GM23248 (cell line): ENCODE measurements at places on chromosomes 3 and 15. TPM values are rescaled to one million over a fixed set of nuclear protein-coding genes. Genes with fewer than 3 reads are reported as not detected.

- DNase-seq = peak; percentile 50
- H3K36me3 ChIP-seq = peaks cover 13% of the 10 kb centered on the region; the same call in 1 of the 2 replicates
- H3K4me1 ChIP-seq = peaks cover 36% of the 10 kb centered on the region
- H3K27me3 ChIP-seq = no peaks in the 10 kb centered on the region
Measured at GRCh38 chr15:74041311-74041756, 41.0 kb downstream of the GOLGA6A start.

- peaks cover 6% of the 10 kb centered on the region; the same call in 1 of the 2 replicates for H3K4me1 ChIP-seq
- no peak overlapping the region for H3K27ac ChIP-seq
- peaks cover 30% of the 10 kb centered on the region for H3K36me3 ChIP-seq
- no peaks in the 10 kb centered on the region for H3K27me3 ChIP-seq
- DNase-seq = no peak
- H3K4me3 ChIP-seq = no peak overlapping the region
Measured at GRCh38 chr15:43525131-43525530, 7.7 kb downstream of the MAP1A start.

The ZPLD1 gene
- total RNA-seq = 0.22 TPM in 1 of 2 replicates, not detected in the other

DNA sequence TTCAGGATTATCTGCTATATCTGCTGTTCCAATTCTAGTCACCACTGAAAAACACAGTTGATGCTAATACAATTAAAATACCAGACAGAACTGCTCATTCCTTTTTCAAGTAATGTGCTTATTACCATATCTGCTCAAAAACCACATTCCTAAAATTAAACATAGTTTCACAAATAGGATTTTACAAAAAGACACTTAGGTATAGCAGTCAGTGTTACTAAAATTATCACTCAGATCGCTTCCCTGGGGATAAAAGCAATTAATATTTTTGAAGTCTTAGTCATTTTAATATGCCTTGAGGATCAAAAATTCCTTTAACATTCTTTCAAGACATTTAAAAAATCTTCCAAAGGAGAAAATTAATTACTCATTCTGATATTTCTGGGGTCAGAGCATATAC is 71.5 kb downstream of the RAD18 start:
- peaks cover 65% of the 10 kb centered on the region for H3K4me1 ChIP-seq
- 0 out of 2 replicates have a peak, but pooled peaks cover 7% of the 10 kb centered on the region for H3K36me3 ChIP-seq
- peak; percentile 42 for DNase-seq

The NEO1 gene
- total RNA-seq = 13.6 and 14.7 TPM in 2 replicates

DNA sequence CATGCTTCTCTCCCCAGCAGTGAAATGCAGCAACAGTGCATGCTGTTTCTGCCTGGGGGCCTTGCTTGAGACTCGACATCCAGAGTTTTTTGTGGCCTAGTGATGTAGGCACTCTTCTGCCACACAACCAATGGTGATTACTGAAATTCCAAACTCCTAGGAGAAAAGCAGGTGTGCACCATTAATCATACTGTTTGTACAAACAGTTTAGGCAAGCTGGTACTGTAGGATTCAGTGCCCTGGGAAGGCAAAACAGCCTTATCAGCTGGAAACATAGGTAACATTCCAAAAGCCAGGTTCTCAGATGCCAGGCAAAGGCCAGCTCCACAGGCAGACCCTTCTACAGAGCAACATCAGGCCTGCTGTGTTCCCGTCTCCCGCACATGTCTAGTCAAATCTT is 17.5 kb upstream of the RBP1 start:
- no peak for DNase-seq
- H3K27ac ChIP-seq = no peak overlapping the region
- H3K4me3 ChIP-seq = no peak overlapping the region
- peaks cover 4% of the 10 kb centered on the region; the same call in 1 of the 2 replicates for H3K4me1 ChIP-seq
- H3K36me3 ChIP-seq = no peaks in the 10 kb centered on the region

DNA sequence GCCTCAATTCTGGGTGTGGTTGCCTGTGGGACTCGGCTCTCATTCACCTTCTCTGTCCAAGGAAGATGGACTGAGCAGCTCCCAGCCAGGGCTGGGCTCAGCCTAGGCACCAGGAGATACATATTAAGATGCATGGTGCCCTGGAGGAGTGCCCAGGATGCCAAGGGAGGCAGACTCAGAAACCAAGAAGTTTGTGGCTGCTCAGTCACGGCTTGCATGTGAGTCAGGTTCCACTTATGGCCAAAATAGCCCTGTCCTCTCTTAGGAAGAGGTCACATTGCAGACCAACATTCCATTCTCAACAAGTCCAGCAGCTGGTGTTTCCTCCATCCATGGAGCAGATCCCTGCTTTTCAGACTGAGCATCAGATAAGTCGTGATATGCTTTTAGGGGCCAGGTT is 21.8 kb downstream of the CDCP1 start:
- no peaks in the 10 kb centered on the region for H3K27me3 ChIP-seq
- peak overlapping the region; percentile 21 for H3K4me3 ChIP-seq
- DNase-seq = peak; percentile 95
- peaks cover 53% of the 10 kb centered on the region for H3K4me1 ChIP-seq

DNA sequence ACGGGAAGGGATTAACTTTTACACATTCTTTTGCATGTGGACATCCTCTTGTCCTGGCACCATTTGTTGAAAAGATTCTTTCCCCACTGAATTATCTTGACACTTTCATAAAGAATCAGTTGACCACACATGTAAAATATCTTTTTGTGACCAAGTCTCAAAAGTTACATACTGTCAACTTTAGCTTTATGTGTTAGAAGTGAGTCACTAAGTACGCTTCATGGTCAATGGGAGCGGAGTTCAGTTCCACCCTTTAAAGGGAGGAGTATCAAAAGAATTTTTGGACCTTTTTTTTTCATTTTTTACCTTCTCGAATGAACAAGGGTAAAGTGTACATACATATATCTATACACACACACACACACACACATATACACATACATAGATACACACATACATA is 35.4 kb downstream of the MAPK6 start:
- peaks cover 41% of the 10 kb centered on the region for H3K36me3 ChIP-seq
- no peak for DNase-seq
- peaks cover 25% of the 10 kb centered on the region for H3K4me1 ChIP-seq
- no peaks in the 10 kb centered on the region for H3K27me3 ChIP-seq
- H3K4me3 ChIP-seq = no peak overlapping the region
- no peak overlapping the region for H3K27ac ChIP-seq

GRCh38 chr3:111714305-111714704 is 119.2 kb upstream of the ZBED2 start:
- H3K4me1 ChIP-seq = peaks cover 16% of the 10 kb centered on the region
- no peak overlapping the region for H3K27ac ChIP-seq
- no peaks in the 10 kb centered on the region for H3K27me3 ChIP-seq
- H3K36me3 ChIP-seq = no peaks in the 10 kb centered on the region
- H3K4me3 ChIP-seq = no peak overlapping the region

DNA sequence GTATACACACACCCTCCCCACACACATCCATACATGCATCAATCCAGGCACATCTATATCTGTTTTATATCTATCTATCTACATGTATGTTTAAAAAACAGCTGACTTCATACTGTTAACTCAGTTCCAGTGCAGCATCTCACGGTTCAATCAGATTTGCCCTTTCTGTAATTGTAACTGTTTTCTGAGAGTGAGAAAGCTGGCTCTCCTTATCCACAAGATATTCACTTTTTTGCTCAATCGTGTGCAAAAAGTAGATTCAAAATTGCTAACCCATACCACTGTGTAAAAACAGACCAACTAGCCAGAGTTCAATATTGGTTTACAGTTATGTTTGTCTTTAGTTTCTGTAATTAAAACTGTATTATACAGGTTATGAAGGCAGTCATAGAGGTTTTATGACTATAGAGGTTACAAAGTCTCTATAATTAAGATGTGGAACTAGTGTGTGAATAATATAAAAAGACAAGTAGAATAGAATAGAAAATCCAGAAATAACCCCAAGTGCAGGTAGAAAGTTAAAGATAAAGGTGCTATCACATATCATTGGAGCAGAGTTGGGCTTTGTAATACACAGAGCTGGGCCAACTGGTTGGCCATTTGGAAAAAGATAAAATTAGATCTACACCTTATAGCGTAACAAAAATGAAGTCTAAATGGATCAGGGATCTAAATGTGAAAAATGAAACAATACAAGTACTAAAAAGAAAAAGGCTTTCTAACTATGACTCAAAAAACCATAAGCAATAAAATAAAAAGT is 20.1 kb upstream of the MCF2L2 start:
- no peaks in the 10 kb centered on the region for H3K36me3 ChIP-seq
- no peak overlapping the region for H3K27ac ChIP-seq
- DNase-seq = no peak
- 0 out of 2 replicates have a peak, but pooled peaks cover under 1% of the 10 kb centered on the region for H3K27me3 ChIP-seq
- H3K4me1 ChIP-seq = peaks cover 12% of the 10 kb centered on the region; the same call in 1 of the 2 replicates

- H3K4me1 ChIP-seq = peaks cover 6% of the 10 kb centered on the region; the same call in 1 of the 2 replicates
- no peak overlapping the region for H3K27ac ChIP-seq
- H3K36me3 ChIP-seq = no peaks in the 10 kb centered on the region
- no peak for DNase-seq
- H3K27me3 ChIP-seq = no peaks in the 10 kb centered on the region
Measured at GRCh38 chr15:95302809-95303208, 1027.7 kb upstream of the NR2F2 start.

- peak; percentile 83 for DNase-seq
- H3K36me3 ChIP-seq = no peaks in the 10 kb centered on the region
- H3K4me1 ChIP-seq = peaks cover 29% of the 10 kb centered on the region
- H3K27ac ChIP-seq = peak overlapping the region; percentile 35
- no peak overlapping the region for H3K4me3 ChIP-seq
- H3K27me3 ChIP-seq = no peaks in the 10 kb centered on the region
Measured at GRCh38 chr3:4421121-4421520, 45.9 kb downstream of the SUMF1 start.

- H3K4me1 ChIP-seq = peaks cover 17% of the 10 kb centered on the region
- H3K4me3 ChIP-seq = peak overlapping the region; percentile 80
- peak overlapping the region; percentile 89 for H3K27ac ChIP-seq
Measured at GRCh38 chr15:75639191-75639708, 774 bp downstream of the IMP3 start.

GRCh38 chr3:51388286-51389029 is 2.6 kb upstream of the RBM15B start:
- H3K4me3 ChIP-seq = no peak overlapping the region
- DNase-seq = peak; percentile 43
- peaks cover 26% of the 10 kb centered on the region for H3K4me1 ChIP-seq
- H3K27ac ChIP-seq = no peak overlapping the region
- H3K27me3 ChIP-seq = no peaks in the 10 kb centered on the region
- no peaks in the 10 kb centered on the region; the same call in 1 of the 2 replicates for H3K36me3 ChIP-seq

DNA sequence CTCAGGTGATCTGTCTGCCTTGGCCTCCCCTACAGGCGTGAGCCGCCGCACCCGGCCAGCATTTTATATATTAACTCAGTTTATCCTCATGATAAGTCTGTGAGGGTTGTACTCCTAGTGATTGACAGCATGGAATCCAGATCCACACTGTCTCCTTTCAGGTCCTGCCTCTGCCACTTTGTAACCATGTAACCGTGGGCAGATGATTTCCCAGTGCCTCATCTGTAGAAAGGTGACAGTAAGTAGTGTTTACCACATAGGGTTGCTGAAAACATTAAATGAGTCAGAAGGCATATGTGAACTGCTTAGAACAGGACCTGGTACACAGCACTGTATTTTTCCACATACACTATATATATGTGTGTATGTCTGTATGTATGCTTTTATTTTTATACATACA is 2.4 kb downstream of the FYTTD1 start:
- peaks cover 17% of the 10 kb centered on the region; the same call in 1 of the 2 replicates for H3K4me1 ChIP-seq
- peak overlapping the region; percentile 84 for H3K4me3 ChIP-seq
- H3K27ac ChIP-seq = no peak overlapping the region
- H3K27me3 ChIP-seq = no peaks in the 10 kb centered on the region
- DNase-seq = peak; percentile 20

The FOXB1 gene
- not detected in 2 replicates for total RNA-seq

The LTF gene
- total RNA-seq = not detected in 2 replicates

DNA sequence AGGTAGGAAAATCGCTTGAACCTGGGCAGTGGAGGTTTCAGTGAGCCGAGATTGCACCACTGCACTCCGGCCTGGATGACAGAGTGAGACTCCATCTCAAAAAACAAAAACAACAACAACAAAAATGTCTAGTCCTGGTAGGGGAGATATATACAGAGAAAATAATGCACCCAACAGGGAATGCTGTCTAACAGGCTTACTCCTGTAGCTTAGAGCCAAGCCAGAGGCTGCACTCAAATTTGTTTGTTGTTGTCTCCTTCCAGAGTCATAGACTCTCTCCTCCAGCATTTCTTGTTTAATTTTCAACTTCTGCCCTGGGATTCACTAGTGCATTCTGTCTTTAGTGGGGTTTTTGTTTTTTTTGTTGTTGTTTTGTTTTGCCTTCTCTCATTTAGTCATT is 4.6 kb upstream of the TRA2B start:
- no peaks in the 10 kb centered on the region for H3K27me3 ChIP-seq
- H3K4me3 ChIP-seq = no peak overlapping the region
- no peaks in the 10 kb centered on the region for H3K36me3 ChIP-seq
- no peaks in the 10 kb centered on the region for H3K4me1 ChIP-seq

GRCh38 chr15:74812533-74812932 is at the start of gene LMAN1L:
LMAN1L (plus strand) TSS chr15:74812835; CDS start chr15:74812855, 20 bp downstream.
- DNase-seq = no peak
- H3K4me3 ChIP-seq = no peak within 1 kb of the TSS
- H3K4me1 ChIP-seq = no peaks in the 10 kb centered on the region
- no peak within 1 kb of the TSS for H3K27ac ChIP-seq
- no peaks in the 10 kb centered on the region for H3K36me3 ChIP-seq

The CCR3 gene
- not detected in 2 replicates for total RNA-seq

The KIF15 gene
- total RNA-seq = 3.3 and 3.9 TPM in 2 replicates

DNA sequence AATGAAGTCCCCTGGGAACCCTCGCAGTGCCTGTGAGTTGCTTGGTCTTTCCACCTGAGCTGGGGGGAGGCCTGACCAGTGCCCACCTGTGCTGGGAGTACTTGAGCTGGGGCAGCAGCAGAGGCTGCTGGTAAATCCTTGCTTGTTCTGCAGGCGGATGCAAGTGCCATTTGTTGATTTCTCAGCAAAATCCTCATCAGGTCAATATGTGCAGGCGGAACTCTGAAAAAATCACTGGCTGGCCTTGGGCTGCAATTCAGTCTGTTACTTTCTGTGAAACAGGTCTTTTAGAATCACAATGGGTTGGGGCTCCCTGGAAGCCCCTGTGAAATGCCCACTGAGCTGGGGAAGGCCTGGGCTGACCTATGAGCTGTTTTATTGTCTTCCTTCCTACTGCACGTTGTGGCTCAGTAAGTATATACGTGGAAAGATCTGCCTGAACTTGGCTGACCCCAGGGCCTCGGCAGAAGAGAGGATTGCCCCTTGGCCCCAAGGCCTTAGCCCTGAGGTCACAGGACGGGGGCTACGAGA is 182.0 kb upstream of the RGMA start:
- no peak overlapping the region for H3K4me3 ChIP-seq
- no peaks in the 10 kb centered on the region for H3K36me3 ChIP-seq
- no peaks in the 10 kb centered on the region for H3K4me1 ChIP-seq
- H3K27me3 ChIP-seq = no peaks in the 10 kb centered on the region

DNA sequence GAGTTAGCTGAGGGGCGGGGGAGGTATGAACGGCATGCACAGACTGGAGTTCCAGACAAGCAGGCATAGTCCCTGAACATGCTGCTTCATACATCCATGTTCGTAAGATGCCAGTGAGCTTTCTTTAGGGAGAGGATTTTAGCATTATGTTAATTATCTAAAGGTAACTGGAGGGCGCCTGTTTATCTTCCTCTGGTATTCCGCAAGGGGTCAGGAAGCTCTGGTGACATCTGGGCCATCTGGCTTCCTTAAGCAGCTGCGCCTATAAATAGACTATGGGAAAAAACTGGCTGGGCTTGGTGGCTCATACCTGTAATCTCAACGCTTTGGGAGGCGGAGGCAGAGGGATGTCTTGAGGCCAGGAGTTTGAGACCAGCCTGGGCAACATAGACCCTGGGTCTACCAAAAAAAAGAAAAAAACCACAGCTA is 1.5 kb upstream of the FBXO22 start:
- no peak overlapping the region for H3K4me3 ChIP-seq
- no peak overlapping the region for H3K27ac ChIP-seq
- H3K4me1 ChIP-seq = peaks cover 9% of the 10 kb centered on the region
- H3K36me3 ChIP-seq = 0 out of 2 replicates have a peak, but pooled peaks cover 12% of the 10 kb centered on the region
- H3K27me3 ChIP-seq = no peaks in the 10 kb centered on the region
